SJCRH30 (cell line): ENCODE measurements at places on chromosomes 5 and 9.
A peak's percentile ranks its signal among the peaks of the same experiment; 100 is the strongest.

DNA sequence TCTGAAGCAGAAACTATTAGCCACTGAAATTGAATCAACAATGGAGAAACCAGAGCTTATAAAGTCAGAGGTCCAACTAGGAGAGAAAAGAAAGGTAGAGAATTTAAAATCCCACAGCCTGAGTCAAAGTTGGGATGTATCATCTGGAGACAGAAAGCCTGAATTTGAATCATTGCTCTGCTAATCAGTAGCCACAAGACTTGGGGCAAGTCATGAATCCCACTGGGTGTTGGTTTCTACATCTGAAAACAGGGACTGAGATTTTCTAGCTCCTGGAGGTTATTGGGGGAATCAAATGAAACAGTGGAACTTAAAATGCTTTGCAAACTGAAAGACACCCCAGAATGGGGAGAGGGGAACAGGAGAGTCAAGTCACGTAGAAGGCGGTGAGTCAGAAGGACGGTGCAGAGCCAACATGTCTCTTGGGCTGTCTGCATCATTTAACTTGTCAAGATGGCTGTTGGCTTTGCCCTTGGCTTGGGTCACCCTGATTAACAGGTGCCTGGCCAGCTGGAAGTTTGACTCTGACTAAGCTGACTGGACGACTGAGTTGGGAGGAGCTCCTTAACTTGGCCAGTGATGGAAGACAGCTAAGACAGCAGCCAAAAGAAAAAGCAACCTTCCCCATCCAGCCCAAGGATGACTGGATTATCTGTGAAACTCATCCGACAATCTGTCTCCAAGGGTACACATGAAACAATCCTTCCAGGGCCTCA lies 60.6 kb upstream of the ADRA1B start:
- no peak for DNase-seq

GRCh38 chr5:60538426-60538825 lies 161.5 kb downstream of the DEPDC1B start:
- DNase-seq, result no peak

DNA sequence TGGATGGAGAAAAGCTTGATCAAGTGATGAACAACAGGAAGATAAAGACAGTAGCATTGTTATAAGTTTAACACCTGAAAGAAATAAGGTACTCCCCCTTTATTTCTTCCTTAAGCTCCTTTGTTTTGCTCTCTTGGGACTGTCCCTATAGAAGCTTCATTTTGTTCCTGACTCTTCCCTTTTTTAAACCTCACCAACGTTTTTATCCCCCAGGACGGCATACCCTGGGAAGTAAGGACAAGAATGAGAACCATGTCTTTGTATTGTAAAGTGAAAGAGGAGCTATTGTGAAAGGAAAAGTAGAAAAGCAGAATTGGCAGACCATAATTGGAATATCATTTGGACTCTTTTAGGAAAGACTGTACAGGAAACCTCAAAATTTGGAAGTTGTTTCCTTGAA lies 1368.6 kb upstream of the C9orf72 start:
- no peak for DNase-seq

GRCh38 chr5:140287801-140288521 lies 14.9 kb downstream of the PFDN1 start:
- no peak for DNase-seq

DNA sequence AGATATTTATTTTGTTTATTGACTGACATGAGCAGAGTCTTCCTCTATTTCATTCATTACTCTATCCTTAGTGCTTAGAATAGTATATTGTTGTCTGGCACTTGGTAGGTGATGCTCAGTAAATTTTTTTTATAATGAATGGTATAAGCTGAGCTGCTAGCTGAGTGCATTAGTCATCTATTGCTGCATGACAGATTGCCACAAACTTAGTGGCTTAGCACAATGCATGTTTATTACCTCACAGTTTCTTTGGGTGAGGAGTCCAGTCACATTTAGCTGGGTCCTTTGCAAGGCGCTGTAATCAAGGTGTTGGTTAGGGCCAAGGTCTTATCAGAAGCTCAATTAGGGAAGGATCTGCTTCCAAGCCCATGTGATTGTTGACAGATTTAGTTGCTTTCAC lies 23.1 kb downstream of the SMAD5 start:
- DNase-seq, result no peak

- peak; percentile 64 for DNase-seq
Measured at GRCh38 chr9:114910541-114910940, 19.9 kb downstream of the TNFSF8 start.

GRCh38 chr9:18365651-18366050 lies 108.3 kb upstream of the ADAMTSL1 start:
- no peak for DNase-seq

GRCh38 chr5:161471211-161471950 lies 75.1 kb downstream of the GABRB2 start:
- DNase-seq, result no peak

GRCh38 chr9:120410925-120411501 lies 169.0 kb downstream of the CDK5RAP2 start:
- no peak for DNase-seq

DNA sequence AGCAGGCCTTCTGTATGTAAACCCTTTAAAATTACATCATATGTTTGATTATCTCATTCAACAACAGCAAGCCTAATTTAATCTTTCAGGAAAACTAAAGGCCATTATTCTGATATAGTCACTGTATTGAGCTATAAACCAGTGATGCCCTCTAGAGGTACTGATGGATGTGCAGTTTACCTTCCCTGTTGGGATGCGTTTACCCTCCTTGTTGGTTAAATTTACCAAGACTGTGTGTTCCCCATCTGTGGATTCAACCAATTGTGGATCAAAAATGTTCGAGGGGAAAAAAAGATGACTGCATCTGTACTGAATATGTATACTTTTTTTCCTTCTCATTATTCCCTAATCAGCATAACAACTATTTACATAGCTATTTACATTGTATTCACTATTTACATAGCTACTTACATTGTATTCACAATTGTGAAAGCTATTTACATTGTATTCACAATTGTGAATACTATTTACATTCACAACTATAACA lies 3.7 kb upstream of the BAAT start:
- no peak for DNase-seq

- no peak for DNase-seq
Measured at GRCh38 chr9:98445576-98445975, 190.1 kb upstream of the TBC1D2 start.

DNA sequence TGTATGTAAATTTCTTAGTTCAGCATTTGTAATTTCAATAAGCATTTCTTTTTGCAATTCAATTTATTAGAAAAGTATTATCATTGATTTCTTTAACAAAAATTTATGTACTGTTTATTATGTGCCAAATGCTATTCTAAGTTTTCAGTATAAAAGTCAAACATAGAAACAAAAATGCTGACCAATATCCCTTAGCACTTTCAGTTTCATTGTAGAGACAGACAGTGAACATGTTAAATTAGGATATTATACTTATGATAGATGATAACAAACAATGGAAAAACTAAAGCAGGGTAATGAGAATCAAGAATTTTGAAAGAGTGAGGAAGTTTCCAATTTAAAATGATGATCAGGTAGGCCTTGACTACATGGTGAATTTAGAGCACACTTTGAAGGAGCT lies 1106.0 kb downstream of the TAF11L14 start:
- no peak for DNase-seq

DNA sequence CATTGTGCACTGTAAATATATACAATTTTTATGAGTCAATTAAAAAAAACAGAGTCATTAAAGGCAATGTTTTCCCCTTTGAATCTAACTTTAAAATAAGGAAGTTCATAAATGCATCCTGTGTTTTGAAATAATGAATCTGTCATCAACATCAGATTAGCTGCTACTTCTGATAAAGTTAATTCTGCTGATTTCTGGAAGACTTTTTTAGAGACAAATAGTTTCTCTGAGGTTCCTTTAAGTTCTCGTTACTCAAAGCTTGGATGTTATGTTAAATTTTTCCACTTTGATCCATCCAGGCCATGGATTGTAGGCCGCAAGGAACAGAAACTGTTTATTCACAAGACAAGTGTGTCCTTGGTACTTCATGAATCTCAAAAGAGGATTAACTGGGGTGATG lies 115.5 kb downstream of the CARTPT start:
- DNase-seq, result no peak
